ENCODE measurements at places on chromosomes 7 and 10.
A peak's percentile ranks its signal among the peaks of the same experiment; 100 is the strongest.

DNA sequence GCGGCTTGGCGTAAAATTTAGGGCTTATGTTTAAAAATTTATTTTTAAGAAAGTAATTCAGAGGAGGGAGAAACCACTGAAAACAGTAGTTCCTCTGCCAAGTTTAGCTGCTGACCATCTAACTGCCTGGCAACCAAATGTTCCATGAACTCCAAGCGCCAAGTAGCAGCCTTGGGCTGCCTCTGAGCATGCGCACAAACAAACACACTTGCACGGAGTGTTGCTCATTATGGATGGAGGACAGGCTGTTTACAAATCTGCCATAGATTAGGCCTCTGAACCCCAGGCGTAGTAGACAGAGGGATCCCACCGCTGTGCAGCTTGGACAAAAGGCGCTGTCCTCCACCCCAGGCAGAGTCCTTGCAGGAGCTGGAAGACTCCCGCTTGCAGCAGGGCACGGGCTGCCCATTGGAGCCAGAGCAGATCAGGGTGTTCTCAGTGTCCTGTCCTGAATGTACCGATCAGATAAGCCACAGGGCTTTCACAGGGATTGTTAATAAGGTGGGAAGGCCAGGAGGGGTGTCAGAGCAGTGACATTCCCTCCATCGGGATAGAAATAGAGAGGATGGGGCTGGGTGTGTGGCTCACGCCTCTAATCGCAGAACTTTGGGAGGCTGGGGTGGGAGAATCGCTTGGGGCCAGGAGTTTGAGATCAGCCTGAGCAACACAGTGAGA lies 47.7 kb upstream of the LYZL1 start:
- DNase-seq = peak; percentile 31

- peak; percentile 47 for DNase-seq
Measured at GRCh38 chr7:27235387-27236311, 7.0 kb upstream of the EVX1 start.

GRCh38 chr10:79155301-79156081 lies 86.7 kb downstream of the ZMIZ1 start:
- peak; percentile 69 for DNase-seq

- no peak for DNase-seq
Measured at GRCh38 chr10:105503714-105504113, 862.6 kb downstream of the SORCS3 start.

- peak; percentile 92 for DNase-seq
Measured at GRCh38 chr7:31950091-31950755, 120.0 kb downstream of the PDE1C start.

Measured in EH (cell line).